ENCODE measurements at places on chromosomes 6 and 20.

DNA sequence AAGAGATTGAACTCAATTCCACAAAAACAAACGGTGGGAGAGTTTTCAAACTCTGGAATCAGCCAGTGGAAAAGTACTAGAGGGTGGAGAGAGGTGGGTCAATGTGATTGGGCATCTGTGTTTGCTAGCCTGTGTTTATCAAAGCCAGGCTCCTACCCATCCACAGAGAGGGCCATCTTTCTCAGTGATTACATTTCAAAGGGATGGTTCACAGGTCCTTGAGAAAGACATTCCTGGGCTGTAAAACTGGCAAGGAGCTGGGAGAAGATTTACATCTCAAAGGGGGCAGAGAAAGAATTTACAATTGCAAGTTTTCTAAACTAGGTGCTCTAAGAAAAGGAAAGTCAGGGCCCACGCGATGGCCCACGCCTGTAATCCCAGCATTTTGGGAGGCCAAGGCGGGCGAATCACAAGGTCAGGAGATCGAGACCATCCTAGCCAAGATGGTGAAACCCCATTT is 146.8 kb upstream of the UST start:
- no peak for DNase-seq

- DNase-seq = no peak
Observed at GRCh38 chr6:10558565-10558964, 37.4 kb downstream of the GCNT2 start.

GRCh38 chr6:2744209-2744771 is 6.4 kb downstream of the MYLK4 start:
- DNase-seq = no peak

GRCh38 chr6:24960991-24961475 is 25.3 kb upstream of the RIPOR2 start:
- DNase-seq = no peak

DNA sequence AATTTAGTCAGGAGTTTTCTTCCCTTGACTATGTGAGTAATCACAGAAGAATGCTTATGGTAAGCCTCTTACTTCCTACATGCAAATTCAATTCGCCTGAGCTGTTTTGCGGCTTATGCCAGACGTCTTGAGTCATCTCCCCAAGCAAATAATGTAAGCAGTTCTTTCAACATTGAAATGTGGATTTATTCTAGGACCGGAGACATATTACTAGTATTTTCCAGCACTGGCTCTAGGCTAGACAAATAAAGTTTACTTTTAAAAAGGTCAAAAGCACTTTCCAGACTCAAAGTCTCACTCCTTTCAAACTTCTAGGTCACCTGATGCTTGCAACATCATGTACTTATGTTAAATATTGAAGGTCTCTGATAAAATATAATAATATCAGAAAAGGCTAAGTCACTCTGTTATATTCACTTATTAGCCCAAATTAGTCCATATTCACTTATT is 38.1 kb upstream of the NOX3 start:
- DNase-seq = no peak

DNA sequence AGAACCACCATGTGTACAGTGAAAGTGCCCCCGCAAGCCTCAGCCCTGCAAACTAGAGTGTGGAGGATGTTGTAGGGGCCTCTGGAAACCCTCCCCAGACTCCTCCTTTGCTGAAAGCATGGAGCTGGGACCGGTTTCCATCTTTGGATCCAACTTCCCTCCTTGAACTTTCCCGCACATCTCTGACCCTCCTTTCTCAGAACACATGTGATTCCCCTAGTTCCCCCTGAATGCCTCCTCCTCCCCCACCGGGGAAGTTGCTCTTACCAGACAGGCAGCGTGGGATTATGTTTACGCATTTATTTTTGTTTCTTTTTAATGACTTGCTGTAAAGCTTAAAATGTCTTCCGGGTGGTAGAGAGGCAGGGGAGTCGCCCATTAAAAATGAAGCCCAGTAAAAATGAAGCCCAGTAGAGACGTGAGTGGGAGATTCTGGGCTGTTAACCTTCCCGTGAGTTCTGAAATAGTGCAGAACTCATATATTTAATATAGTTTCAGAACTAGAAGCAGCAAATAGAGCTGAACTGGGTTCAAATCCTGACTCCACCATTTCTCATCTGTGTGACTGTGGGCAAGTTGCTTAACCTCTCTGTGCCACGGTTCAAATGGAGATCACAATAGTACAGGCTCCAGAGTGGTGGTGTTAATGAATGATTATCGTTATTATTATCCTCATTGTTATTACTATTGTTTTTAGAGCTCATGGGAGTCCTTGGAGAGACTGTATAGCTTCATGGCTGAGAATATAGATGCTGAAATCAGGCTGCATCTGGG is 8.0 kb upstream of the PTPN1 start:
- DNase-seq = no peak

DNA sequence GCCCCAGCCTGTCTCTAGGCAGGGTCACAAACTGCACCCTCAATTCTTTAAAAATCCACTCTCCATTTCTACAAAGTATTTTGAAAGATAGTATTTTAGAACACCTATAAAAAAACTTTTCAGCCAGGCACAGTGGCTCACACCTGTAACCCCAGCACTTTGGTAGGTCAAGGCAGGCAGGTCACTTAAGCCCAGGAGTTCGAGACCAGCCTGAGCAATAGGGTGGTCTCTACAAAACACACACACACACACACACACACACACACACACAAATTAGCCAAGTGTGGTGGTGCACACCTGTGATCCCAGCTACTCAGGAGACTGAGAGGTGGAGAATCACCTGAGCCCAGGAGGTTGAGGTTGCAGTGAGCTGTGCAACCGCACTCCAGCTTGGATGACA is 30.2 kb downstream of the SLC23A2 start:
- no peak for DNase-seq

- DNase-seq = no peak
Observed at GRCh38 chr6:85798931-85799652, 156.4 kb upstream of the SYNCRIP start.

GRCh38 chr6:169571123-169571962 is 130.5 kb downstream of the WDR27 start:
- no peak for DNase-seq

DNA sequence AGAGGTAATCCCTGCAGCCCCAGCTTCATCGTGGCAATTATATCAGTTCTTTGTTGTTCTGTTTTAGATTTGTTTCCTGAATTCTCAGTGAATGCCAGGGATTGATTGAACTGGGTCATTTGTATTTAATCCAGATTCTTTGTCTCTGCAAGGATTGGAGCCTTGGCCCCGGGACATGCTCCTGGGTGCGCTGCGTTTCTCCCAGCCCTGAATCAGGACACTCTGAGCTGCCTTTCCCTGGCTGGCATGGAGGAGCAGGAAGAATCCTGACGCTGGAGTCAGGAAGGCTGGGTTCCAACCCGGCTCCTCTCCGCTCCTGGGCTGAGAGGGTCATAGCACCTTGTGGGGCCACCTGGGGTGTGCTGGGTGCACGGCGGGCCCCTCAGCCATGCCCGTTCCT is 545.6 kb downstream of the QKI start:
- no peak for DNase-seq

- DNase-seq = no peak
Observed at GRCh38 chr6:127484212-127484863, 25.1 kb upstream of the KIAA0408 start.

GRCh38 chr20:20370094-20370575 is 2.2 kb downstream of the INSM1 start:
- no peak for DNase-seq

GRCh38 chr20:20520776-20521175 is 152.9 kb downstream of the INSM1 start:
- no peak for DNase-seq

- DNase-seq = no peak
Observed at GRCh38 chr6:52538901-52539354, 37.9 kb downstream of the TRAM2 start.

DNA sequence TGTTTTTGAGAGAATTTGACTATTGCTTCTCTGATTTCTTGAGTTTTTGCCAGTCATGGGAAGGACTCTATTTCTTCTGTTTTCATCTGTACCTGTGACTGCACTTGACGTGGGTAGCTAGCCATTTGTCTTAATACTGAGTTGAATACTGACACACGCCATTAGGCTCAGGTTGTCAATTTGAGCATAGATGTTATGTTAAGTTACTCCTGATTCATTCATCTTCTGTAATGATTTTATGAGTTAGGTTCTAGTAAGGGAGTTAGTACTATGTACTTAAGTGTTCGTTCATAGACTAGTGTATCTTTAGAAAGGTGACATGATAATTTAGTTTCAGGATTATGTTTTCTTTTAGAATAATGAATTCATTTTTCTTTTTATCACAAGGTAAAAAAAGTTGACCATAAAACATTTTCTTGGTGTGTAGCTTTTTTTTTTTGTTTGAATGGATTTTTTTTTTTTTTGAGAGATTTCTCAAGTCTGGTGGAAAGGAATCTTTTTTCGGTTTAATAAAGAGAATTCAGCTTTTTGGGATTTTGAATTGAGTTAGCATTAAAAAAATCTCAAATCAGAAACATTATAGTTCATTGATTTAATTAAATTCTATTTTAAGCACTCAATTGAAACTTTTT is 1.7 kb downstream of the AFDN start:
- DNase-seq = no peak

- no peak for DNase-seq
Observed at GRCh38 chr20:58447511-58448391, 58.7 kb downstream of the VAPB start.

GRCh38 chr6:82910820-82911219 is 154.8 kb downstream of the UBE3D start:
- no peak for DNase-seq

DNA sequence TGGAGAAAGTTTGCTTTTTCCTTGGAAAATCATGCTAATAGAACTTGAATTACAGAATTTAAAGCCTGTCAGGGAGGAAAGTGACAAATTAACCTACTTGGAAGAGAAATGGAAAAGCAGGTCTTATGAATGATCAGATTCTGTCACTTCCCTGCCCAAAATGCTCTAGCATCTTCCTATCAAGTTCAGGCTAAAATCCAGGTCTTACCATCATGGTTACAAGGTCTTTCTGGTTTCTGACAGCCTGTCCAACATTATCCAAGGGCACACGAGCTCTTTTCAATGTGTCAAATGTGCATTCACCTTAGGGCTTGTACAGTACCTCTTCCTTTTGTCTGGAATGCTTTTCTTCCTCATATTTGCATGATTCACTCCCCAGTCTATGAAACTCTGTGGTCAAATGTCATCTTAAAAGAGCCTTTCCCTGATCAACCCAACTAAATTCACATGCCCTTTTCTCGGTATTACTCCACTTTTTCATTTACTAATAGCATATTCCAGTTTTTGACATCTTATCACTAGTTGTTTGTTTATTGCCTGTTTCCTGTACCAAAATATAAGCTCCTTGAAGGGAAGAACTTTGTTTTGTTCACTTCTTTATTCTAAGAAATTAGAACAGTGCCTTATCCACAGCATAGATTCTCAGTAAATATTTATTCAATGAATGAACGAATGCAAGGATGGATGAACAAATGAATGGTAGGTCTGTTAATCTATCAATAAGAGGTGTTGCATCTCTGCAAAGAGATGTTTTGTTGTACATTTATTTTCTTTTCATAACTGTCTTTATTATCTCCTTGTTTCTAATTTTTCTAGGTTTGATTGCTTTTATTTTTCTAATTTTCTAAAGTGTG is 139.5 kb downstream of the BCAS1 start:
- DNase-seq = no peak

DNA sequence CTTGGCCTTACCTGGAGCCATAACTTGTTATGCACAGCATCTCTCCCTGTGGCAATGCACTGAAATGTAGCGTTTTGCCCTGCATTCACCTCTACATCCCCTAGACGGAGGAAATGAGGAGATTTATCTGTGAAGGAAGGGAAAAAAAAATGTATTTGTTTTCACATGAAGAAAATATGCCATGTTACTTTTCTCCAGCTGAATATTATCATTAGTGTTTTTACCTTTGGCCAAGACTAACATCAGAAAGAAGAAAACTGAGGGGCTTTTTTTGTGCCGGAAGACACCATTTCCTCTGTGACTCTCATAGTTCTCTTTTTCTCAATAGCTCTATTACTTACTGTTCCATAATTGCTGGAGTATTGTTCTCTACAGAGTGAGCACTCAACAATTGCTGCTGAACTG is 280.4 kb downstream of the PTPRK start:
- no peak for DNase-seq

DNA sequence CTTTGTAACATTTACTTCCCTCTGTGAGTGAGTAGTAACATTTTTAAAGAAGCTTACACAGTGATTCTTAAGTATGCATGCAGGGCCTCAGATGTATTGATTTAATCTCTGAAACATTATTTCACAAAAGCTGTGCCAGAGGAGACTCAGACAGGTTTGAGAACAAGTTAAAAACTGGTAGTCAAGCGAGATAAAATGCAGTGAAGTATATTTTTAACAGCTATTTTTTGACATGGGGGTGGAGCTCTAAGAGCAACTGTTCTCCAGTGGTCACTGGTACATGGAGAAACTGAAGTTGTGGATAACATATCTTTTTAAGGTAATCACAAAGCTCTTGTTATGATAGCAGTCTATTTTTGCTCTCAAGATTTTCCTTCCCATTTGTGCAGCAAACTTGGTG is 20.4 kb downstream of the DSTN start:
- DNase-seq = no peak

DNA sequence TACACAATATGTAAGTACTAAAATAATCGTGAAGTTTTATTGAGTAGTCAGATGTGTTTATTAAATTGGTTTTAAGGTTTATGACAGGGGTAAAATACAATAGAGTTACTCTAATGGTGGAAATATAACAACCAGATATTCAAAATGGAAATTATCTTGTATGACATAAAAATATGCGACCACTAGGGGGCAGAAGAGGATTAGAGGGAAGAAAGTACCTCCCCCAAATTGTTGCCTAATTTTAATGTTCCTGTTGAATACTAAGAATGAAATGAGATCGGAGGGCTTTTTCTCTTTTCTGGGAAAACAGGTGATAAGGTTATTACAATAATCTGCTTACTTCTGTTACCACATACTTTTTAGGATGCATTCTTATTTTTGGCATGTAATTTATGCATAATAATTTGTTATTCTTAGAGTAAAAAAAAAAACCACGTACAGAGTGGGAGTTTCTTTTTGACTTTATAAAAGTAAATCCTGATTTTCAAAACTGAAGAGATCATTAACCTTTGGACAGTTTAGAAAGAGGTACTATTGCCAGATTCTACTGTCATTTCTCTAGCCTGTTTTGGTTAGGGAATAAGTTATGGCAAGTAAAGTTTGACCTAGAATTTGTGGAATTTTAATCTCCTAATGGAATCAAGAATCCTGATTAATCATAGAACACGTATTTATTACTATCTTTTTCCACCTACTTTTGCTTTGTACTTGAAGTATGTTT is 159.2 kb downstream of the CD109 start:
- no peak for DNase-seq

GRCh38 chr6:134010974-134011373 is 41.5 kb downstream of the SLC2A12 start:
- DNase-seq = no peak

GRCh38 chr20:62043131-62043914 is 22.4 kb downstream of the TAF4 start:
- DNase-seq = no peak

GRCh38 chr20:53002786-53003185 is 30.6 kb downstream of the TSHZ2 start:
- no peak for DNase-seq

- DNase-seq = no peak
Observed at GRCh38 chr20:53609491-53610445, 16.1 kb upstream of the ZNF217 start.
